ENCODE measurements at places on chromosomes 6 and 20.

GRCh38 chr6:36198986-36199385, 2.4 kb downstream of the BRPF3 start:
- no peak for DNase-seq

- no peak for DNase-seq
Measured at GRCh38 chr20:6613280-6613861, 154.1 kb upstream of the BMP2 start.

DNA sequence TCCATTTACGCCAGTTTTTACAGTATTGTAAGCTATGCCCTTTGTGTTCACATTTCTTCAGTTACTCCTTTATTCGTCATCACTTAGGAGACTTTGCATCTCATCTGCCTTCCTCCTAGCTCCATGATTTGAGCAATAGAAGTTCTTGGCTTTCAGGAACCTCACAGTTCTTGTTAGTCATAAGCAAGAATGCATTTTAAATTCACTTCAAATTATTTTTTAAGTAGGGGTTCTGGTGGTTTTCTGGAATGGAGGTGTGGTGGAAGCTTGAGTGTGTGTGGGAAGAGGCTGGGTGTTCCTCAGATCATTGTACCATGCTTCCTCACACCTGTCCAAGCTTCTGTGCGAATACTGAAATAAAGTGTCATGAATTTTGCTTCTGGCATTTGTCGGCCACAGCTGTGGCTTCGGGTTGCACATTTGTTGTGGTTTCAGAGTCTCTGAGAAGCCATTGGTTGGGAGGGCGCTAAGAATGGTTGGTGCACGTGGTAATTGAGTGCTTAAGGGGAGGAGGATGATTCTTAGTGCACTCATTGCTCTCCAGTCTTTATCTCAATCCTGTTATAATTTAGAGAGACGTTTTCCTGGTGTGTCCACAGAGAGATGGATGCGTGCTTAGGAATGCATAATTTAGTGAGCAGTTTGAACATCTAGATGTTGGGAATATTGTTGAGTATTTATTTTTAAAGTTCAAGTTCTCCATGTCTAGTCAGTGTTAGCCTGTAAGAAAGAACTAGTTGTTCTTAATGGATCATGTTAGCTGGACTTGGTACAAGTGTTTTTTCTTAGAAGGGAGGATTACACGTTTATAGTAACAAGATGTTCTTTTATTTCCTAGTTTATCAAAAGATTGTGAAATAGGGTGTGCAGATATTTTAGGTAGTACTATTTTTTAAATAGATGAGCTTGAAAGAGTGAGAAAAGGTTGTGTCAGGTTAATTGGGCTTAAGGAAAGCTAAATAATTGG, 31.9 kb downstream of the FOXO3 start:
- DNase-seq: no peak

DNA sequence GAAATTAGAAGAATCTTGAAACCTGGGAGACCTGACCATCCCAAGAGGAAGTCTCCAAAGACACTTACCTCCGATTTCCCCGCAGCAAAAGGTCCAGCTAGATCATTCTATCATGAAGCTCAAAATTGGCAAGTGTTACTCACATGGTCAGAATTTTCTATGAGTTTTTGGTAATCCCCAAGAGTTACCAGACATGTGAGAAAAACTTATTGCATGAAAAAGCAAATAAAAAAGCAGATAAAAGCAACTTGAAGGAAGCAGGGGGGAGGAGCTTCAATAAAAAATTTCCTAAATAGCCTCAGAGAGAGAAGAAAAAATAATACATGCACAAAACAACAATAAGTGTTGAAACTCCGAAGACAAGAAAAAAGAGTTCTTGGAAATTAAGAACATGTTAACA, 27.3 kb downstream of the VNN1 start:
- no peak for DNase-seq

DNA sequence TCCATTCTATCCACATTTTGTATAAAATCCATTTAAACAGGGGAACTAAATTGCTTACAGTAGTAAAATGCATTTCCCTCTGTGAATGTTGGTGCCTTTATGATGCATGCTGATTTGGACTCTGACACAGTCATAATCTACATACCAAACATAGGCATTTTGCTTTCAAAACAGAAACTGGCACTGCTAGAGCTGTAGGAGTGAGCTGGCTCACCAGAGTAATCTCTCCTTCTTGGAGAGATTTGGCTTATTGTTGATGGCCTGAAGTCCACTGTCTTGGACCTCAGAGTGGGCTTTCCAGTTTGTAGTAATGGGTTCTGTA, 363.2 kb upstream of the FLRT3 start:
- DNase-seq: no peak

- no peak for DNase-seq
Measured at GRCh38 chr6:14634072-14634471, 516.5 kb downstream of the CD83 start.

DNA sequence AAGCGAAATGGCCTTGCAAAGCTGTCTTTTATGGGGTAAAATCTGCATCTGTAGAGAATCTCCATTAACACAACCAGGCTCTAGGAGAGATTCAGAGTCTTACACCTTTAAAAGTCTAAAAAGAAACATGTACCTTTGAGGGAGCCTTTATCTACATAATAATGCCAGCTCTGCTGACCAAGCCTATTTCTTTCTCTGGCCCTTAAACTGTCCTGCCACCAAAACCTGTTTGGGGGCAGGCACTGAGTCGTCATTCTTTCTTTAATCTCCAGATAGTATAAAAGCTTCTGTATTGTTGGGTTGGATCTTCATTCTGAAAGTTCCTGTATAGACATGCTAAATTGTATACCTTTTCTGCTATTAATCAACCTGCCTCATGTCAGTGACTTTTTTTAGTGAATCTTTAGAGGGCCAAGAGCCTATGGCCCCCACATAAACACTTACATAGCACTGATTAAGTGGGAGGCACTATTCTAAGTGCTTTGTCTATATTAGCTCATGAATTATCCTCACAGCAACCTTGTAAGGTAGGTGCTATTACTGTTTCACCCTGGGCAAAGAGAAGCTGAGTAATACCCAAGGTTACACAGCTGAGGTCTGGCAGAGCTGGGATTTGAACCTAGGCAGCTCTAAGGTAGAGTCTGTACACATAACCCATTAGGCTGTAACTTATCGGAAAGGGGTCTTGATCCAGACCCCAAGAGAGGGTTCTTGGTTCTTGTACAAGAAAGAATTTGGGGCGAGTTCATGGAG, 232.3 kb upstream of the DTNBP1 start:
- DNase-seq: no peak

GRCh38 chr6:168311410-168312124, 8.0 kb downstream of the DACT2 start:
- no peak for DNase-seq

DNA sequence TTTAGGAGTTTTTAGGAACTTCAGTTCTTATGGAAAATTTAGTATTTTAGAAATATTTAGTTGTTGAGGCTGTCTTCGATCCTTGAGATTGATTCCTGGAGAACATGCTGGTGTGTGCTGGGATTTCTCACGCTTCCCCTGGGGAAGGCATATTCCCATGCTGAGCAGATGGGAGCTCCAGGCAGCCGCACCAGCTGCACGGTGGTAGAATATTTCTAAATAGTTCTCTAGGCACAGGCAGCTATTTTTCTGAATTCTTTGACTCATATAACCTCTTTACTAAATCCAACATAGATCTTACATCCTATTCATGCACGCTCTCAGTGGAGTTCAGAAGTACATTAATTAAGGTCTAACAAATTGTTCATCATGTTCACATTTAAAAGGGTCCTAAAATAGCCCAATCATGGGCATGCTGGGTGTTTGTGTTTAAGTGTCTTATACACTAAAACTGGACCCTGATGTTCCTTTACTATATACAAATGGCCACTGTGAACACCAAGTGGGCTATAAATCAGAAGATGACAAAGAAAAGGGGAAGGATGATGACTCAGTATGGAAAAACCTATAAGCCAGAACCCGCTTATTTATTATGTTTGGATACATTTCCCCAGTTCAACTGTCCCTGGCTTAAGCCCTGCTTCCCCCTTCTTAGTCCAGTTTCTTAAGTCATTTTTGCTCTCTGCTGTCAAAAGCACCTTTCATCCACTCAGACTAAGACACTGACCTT, 138.5 kb downstream of the UST start:
- no peak for DNase-seq

DNA sequence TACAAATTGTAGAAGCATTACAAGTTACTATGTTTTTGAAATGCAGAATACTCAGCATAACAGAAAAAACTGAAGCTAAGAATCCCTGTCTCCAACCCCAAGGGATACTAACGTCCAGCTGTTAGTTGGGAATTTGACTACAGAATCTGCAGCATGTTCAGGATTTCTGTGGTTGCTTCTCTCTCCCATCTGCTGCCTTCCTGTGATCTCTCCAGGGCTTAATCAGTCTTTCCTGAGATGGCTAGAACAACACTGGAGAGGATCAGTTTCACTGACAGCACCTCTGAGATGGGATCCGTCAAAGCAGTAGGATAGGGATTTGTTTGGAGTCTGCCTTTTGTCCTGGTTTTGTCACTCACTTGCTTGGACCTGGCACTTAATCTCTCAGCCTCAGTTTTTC, 73.3 kb upstream of the NUP153 start:
- DNase-seq: no peak

DNA sequence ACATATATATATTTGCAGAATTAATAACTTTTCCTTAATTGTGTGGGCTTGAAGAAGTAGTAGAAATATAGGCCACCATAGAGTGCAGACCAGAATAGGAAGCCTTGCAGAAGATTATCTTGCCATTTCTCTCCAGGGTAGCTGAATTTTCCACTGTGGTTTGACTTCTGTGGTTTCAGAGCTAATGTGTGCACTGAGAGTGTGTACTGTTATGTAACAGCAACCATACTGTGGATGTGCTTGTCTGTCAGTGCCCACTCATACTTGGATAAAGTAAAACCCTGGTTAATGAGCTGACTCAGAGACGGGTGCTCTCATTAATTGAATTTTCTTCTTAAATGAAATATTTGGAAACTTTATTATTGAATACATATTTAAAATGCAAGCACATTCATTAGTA, 57.2 kb downstream of the CEP43 start:
- DNase-seq: no peak

- peak; percentile 55 for DNase-seq
Measured at GRCh38 chr6:34912715-34913464, 23.8 kb downstream of the ANKS1A start.

- DNase-seq: no peak
Measured at GRCh38 chr6:163346497-163346961, 68.0 kb upstream of the QKI start.

DNA sequence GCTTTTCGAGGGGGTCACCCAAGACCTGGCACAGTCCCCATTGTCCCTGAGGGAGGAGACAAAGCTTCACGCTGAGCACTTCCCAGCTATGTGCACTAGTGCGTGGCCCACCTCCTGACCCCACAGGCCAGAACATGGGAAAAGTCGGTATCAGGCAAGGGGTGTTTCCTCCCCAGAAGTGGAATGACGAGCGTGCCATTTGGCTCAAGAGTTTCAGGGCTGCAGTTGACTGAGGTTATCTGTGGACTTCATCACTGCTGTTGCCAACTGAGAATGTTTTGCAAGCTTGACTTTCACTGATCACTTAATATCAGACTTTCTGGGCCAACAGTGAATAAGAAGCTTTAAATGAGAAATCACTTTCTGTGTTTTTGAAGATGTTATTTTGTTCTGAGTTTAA, 137.0 kb upstream of the AFDN start:
- DNase-seq: no peak
